LHCN-M2 (cell line): ENCODE measurements at places on chromosomes 11 and 22. TPM values are rescaled to one million over a fixed set of nuclear protein-coding genes. Genes with fewer than 3 reads are reported as not detected.

DNA sequence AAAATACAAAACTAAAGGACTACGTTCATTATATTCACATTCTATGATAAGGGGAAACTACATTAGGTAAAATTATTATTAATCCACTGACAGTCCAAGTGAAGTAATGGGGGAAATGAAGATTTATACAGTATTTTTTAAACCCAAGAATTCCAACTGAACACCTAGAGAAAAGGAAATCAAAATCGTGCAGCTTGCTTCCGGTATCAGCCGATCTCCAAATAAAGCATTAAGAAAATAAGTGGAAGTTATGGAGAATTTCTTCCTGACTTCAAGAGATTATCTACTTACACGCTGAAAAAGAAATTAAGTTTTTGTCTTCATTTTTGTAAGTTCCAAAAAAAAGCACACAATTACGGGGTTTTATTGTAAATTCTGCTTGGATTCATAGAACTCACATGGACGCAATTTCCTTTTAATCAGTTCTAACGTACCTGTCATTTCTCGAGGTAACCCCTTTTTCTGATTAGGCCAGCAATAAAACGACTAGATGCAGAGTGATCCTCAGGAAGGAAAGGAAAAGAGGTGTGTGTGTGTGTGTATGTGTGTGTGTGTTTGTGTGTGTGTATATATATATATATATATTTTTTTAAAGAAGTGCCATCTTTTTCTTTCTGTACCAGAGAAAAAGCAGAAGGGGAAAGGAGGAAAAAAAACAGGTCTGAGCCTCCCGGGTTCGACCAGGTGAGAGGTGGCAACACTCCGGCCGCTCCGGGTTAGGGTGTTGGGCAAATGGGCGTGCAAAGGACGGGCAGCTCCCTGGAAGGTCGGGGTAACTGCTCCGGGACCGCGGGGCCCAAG, 1.1 kb downstream of the ZBTB44 start:
- DNase-seq = no peak

DNA sequence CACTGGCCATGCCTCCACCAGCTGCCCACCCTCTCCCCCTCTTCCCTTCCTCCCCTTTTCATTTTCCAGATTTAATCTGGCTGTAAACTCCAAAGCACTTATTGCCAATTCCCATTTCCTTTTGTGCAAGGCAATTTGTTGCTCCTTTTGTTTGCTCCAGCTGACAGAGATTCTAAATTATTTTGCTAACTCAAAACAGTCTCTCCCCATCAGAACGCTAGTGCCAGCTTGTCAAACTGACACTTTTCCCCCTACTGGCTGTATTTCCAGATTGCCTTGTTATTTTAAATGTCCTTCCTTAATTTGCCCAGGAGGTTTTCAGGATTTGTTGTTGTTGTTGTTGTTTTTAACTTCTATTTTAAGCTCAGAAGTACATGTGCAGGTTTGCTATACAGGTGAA, 57.0 kb upstream of the PAK1 start:
- no peak for DNase-seq

OMP gene
- 0.57 TPM in 1 of 2 replicates, not detected in the other for total RNA-seq

- DNase-seq = no peak
Measured at GRCh38 chr11:21364866-21365624, 695.7 kb downstream of the NELL1 start.

- DNase-seq = peak; percentile 28
Measured at GRCh38 chr22:36287881-36288515, 35.1 kb downstream of the APOL1 start.

DNA sequence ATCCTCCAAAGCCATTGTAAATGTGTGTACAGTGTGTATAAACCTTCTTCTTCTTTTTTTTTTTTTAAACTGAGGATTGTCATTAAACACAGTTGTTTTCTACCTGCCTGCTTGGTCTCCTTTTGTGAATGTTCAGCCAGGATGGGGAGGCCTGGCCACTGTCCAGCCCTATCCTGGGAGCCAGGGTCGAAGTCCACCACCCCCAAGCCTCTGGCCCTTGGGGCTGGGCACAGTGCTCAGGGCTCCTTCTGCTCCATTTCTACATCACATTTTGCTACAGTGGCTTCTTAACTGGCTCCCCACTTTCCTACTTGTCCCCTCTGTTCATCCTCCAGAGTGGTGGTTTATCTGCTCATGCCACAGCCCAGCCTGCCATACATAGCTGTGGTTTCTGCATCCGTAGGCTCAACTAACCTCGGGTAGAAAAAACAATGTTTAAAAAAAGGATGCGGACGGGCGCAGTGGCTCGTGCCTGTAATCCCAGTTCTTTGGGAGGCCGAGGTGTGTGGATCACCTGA, 2.5 kb upstream of the SMARCB1 start:
- peak; percentile 82 for DNase-seq

GRCh38 chr22:21927174-21927823, 25.3 kb downstream of the PPM1F start:
- DNase-seq = no peak

MUC15 gene
- not detected in 2 replicates for total RNA-seq

CBLIF gene
- not detected in 2 replicates for total RNA-seq

- DNase-seq = no peak
Measured at GRCh38 chr11:95443386-95443785, 212.4 kb upstream of the SESN3 start.

DNA sequence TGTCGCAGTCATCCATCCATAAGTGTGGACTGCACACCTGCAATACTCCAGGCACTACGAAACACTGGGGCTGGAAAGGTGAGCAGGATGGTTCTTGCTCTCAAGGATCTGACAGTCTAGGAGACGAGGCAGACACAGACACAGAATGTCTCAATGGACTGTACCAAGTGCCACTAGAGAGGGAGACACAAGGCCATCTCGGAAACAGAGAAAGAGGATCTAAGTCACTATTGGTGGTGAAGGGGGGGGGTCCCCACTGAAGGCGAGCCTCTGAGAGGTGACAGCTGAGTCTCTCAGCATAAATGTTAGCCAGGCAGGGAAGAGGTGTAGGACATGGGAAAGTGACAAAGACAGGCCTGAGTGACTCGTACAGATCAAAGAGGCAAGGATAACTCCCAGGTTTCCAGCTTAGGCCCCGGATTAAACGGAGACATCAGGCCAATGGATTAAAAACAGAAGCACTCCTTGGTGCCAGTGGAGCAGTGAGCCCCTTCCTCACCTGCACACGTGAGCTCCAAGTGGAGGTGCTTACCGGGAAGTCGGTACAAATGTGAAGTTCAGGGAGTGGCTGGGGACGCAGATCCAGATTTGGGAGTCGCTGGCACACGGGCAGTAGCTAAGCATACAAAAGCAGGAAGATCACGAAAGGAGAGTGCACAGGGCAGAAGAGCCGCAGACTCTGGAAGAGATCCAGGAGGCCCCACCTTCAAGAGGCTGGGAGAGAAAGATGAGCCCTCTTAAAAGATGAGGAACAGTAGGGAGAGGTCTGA, 117.2 kb downstream of the MICAL3 start:
- DNase-seq = no peak

DNA sequence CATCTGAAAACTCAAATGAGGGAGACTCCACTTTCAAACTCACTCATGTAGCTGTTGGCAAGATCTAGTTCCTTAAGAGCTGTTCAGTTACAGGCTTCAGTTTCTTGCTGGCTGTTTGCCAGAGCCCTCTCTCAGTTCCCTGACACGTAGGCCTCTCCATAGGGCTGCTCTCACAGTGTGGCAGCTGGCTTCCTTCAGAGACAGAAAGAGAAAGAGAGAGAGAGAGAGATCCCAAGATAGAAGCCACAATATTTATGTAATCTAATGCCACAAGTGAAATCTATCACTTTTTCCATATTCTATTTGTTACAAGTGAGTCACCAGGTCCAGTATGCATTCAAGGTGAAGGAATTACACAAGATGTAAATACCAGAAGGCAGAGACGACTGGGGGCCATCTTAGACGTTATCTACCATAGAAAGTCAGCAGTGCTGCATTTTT, 168.8 kb downstream of the RCN1 start:
- DNase-seq = peak; percentile 48

DNA sequence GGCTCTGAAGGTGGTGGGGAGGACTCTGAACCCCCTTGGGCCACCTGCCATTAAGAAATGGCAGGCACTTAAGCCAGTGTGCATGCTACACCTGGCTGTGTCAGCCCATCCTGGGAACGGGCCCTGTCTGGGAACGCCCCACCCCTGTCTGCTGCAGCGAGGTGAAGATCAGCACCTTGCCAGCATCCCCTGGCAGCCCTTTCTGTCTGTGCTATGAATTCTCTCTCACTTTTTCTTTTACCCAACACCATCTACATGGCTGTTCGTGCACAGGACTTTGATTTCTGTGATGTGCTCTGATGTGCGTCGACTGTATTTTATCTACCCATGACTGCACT, 452.9 kb upstream of the B3GAT1 start:
- DNase-seq = no peak

TPBGL gene
- total RNA-seq = not detected in 2 replicates

GRCh38 chr11:126519764-126520734, 164.6 kb downstream of the ST3GAL4 start:
- DNase-seq = peak; percentile 22

- peak; percentile 48 for DNase-seq
Measured at GRCh38 chr11:57310630-57311086, 14.1 kb downstream of the TNKS1BP1 start.

GRCh38 chr11:17929171-17929570, 83.7 kb downstream of the SERGEF start:
- no peak for DNase-seq

DNA sequence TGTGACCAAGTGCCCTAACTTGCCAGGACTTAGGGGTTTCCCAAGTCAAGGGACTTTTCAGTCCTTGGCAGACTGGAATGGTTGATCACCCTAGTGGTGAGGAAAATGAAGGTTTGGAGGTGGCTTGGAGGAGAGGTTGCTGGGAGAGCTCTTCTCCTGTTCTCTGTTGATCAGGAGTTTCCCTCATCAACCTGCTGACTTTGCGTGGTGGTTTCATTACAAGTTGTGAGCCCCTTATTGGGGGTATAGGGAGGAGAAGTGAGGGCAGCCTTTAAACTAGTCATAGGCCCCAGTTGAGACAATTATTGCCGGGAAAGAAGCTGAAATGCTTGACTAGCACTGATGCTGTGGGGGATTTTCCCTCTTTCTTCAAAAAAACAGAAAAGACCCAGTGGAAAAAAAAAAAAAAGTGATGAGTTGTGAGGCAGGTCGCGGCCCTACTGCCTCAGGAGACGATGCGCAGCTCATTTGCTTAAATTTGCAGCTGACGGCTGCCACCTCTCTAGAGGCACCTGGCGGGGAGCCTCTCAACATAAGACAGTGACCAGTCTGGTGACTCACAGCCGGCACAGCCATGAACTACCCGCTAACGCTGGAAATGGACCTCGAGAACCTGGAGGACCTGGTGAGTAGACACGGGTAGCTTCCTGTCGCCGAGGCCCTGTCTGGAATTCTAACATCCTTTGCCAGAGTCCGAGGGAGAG, at the start of gene CXCR5:
CXCR5 (plus strand) TSS at position 525 of the 704 bp plus-strand sequence; CDS start at position 575, 50 bp downstream.
- DNase-seq = peak; percentile 9

- DNase-seq = no peak
Measured at GRCh38 chr11:103849366-103849765, 187.1 kb upstream of the DDI1 start.

PRR33 gene
- under 0.01 TPM in 1 of 2 replicates, not detected in the other for total RNA-seq

APOA5 gene
- not detected in 2 replicates for total RNA-seq

DNA sequence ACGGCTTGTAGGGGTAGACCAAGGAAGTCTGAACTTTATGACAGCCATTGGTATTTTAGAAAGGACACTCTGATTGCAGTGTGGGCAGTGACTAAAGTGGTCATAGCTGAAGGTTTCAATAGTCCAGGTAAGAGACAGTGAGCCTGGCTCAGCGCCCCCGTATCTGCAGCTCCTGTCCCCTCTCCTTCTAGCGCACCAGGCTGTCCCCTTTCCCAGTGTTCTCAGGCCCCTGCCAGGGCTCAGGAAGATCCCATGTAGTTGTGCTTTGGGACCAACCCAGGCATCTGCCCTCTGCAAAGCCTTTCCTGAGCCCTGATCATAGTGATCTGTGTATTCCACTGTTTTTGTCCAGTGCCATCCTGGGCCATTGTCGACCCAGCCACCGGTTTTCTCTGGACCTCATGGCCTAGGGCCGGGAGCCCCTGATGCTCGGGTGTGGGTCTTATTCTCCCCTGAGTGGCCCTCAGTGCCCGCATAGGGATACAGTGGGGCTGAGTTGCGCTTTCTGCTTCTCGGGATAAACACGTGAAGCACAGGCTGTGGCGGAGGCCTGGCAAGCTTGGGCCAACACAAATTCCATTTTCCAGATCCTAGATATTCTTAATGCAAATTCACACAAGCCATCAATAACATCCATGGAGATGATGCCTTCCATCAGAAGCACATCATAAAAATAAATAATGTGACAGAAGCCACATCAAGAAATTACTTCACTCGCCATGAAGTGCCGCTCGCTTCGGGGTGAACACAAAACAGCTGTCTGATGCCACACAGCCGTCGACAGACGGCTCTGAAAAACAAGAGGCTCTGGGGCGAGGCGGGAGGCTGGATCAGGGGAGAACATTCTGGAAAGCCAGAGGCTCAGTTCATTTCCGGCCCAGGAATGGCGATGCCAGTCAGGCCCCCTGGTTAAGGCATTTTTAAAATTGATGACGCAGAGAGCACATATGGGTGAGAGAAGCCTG, 805.0 kb downstream of the TBC1D22A start:
- no peak for DNase-seq

GRCh38 chr11:33874433-33874832, 17.4 kb downstream of the LMO2 start:
- no peak for DNase-seq

TAGLN gene
- total RNA-seq = 486 and 622 TPM in 2 replicates

- DNase-seq = peak; percentile 3
Measured at GRCh38 chr11:114440121-114440860, 1.0 kb downstream of the REXO2 start.

OR8A1 gene
- total RNA-seq = not detected in 2 replicates

APOBEC3G gene
- total RNA-seq = 4.2 and 6.1 TPM in 2 replicates

GRCh38 chr11:111938687-111939160, 1.6 kb downstream of the DIXDC1 start:
- DNase-seq = peak; percentile 82

- no peak for DNase-seq
Measured at GRCh38 chr11:134048028-134048427, 20.8 kb upstream of the JAM3 start.
